Umbilical cord (tissue), 2 donors: ENCODE measurements at places on chromosomes 12 and 14. TPM values are rescaled to one million over a fixed set of nuclear protein-coding genes. Genes with fewer than 3 reads are reported as not detected.

The CNTN1 gene
- total RNA-seq, result 88.6 TPM

The MED6 gene
- total RNA-seq, result 57.1 TPM

The NTF3 gene
- 14.0 TPM for total RNA-seq

The C12orf60 gene
- total RNA-seq, result 3.6 TPM

The TSHR gene
- 13.0 TPM for total RNA-seq

The SDSL gene
- total RNA-seq, result 3.6 TPM

The IGF1 gene
- 18.1 TPM for total RNA-seq

The KRT77 gene
- total RNA-seq, result 0.96 TPM

The CCDC88C gene
- total RNA-seq, result 8.4 TPM

The STON2 gene
- 14.0 TPM for total RNA-seq

The VASH1 gene
- total RNA-seq, result 17.3 TPM

The ZC3H14 gene
- 66.0 TPM for total RNA-seq

The FGF23 gene
- total RNA-seq, result 4.3 TPM

The MANSC4 gene
- total RNA-seq, result 3.9 TPM

The SERPINA10 gene
- 1.2 TPM for total RNA-seq

The ADCY4 gene
- total RNA-seq, result 8.2 TPM

The FLVCR2 gene
- 2.6 TPM for total RNA-seq

The PPP1R13B gene
- total RNA-seq, result 3.4 TPM

The SLC7A8 gene
- total RNA-seq, result 25.0 TPM

The OAS3 gene
- 8.4 TPM for total RNA-seq

The APOF gene
- total RNA-seq, result 2.2 TPM

The PIANP gene
- not detected for total RNA-seq

The MMP17 gene
- total RNA-seq, result not detected

The TAS2R10 gene
- 2.6 TPM for total RNA-seq
